DMS153 (cell line): ENCODE measurements at places on chromosomes 4 and X.

GRCh38 chr4:34289489-34289888, 1954.8 kb downstream of the ARAP2 start:
- no peak for DNase-seq

DNA sequence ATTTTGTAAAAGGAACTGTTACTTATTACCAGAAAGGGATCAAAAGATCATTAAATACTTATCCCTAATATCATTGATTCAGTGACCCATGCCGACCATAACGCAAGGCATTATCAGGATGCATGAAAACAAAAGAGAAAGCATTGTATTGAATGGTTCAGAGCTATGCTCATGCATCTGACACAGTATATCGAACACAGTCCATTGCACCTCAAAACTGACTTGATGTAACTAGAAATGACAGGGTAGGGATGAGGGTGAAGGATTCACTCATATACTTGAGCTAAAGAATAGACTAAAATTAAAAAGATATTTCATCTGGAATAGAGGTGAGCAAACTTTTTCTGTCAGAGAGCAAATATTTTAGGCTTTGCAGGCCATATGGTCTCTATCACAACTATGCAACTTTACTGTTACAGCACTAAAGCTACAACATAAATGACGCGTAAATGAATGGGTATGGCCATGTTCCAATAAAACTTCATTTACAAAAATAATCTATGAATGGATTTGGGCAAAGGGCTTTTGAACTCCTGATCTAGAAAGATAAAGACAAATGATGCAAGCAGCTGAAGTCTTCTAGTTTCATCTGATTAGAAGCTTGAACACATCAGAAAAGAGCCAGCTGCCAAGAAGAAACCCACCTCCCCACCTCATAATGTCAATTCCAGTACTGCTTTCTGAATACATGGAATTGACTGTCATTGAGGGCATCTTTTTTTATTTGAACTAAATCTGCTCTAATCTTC, 12.9 kb upstream of the SPP1 start:
- no peak for DNase-seq

DNA sequence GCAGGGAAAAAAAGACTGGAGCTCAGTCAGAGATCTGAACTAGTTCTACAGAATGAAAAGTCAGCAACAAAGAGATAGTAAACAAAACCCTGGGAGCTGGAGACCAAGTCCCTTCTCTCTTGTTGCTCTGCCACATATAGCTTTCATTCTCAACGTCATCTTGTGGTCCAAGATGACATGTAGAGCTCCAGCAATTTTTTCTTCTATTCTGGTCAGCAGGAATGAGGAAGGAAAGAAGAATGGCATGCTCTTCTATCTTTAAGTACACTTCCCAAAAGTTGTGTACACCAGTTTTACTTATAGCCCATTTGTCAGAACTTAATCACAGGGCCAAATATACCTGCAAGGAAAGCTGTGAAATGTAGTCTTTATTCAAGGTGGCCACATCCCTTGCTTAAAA, 45.6 kb downstream of the RAP2C start:
- no peak for DNase-seq

DNA sequence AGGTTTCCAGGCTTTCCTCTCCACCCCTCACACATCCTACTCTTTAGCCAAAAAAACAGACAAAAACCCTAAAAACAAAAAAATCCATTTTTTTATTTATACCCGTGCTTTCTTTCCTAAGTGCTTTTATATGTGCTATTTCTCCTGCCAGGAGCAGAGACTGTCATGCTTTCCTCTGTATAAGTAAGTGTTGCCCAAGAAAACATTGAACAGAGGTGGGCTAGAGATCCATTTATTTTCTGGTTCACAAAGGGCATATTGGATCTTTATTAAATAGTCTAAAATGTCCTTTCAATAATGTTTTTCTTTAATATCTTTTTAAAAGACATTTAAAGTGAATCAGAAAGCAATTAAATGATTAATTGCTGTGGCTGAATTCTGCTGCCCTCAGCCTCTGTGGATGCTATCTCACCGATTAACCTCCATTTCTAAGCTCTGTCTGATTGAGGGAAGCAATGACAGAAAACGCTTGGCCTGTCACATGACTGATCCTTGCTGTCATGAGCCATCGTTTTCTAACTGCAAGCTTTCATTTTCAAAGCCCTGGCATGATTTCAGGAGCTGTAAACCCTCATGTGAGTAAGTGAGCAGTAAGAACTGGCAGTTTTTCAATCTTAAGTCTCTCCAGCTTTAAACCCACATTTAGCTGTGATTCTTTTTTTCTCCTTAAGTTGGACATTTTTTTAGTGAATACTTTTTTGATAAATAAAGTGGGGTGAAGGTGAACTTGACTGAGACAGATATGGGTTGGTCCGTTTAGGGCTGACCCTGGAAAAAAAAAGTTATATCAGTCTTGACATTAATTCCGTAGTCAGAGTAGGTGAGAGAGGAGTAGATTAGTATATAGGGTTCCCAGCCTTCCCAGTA, 180.7 kb upstream of the PGRMC2 start:
- peak; percentile 5 for DNase-seq

DNA sequence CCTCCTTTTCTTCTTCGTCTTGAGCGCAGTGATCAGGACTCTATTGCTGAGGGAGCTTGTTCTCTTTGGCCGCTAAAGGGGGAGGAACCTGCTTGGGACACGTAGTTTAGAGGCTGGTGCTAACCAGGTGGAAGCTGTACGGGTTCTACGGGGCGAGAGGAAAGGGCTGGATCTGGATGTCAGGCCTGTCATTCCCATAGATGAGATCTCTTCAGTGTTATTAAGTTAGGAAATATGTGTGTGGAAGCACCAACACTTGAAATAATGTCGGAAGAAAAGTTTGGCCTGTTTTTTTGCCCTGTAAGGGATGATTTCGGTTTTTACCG, 643 bp downstream of the SRP72 start:
- peak; percentile 13 for DNase-seq

DNA sequence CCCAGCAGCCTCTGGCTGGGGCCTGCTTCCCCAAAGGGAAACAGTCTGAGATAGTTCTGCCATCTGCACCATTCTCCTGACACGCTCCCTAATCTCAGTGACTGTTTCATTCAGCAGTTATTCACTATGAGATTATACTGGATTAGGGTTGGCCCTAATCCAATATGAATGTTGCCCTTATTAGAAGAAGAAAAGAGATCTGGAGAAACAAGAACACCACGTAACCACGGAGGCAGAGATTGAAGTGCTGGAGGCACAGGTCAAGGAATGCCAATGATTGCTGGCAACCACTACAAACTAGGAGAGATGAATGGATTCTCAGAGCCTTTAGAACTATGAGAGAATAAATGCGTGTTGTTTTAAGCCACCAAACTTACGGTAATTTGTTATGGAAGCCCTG, 7.4 kb downstream of the ACOX3 start:
- no peak for DNase-seq

- DNase-seq = no peak
These were observed 38.1 kb upstream of the NYX start for GRCh38 chrX:41409006-41409405.

GRCh38 chrX:39605183-39605582, 492.6 kb downstream of the BCOR start:
- no peak for DNase-seq

DNA sequence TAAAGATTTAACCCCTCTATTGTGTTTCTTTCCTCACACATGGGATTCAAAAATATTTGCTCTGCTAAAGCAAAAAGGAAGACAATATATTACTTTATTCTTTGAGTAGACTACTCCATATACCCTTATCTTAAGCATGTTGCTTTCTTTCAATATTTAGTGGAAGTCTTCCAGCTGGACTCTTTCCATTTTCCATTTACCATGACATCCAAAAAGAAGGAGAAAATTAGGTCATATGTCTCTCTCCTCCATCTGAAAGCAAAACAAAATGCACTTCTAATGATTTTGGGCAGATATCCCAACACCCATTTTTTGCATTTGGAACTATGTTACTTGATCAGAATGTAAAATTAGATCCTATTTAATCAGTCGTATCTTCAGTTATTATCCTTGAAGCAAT, 1336.5 kb downstream of the PCDH19 start:
- no peak for DNase-seq

GRCh38 chr4:114927881-114928280, 185.5 kb downstream of the NDST4 start:
- DNase-seq = no peak

DNA sequence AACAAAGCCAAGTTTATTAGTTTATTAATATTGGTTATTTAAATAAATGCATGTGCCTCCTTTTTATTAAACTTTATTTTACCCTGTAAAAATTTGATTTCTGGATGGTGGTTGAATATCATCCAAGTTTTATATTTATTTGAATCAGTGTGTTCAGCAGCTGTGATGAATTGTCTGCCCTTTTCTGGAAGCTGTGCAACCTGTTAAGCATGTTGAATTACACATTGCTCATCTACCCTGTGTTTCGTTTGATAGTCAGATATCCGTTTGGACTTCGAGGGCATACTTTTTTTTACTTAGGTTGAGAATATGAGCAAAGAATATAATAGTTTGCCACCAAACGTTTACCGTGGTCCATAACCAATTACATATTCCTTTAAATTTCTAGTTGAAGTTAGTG, 95.8 kb upstream of the TENM3 start:
- DNase-seq = no peak

- peak; percentile 30 for DNase-seq
These were observed 178.0 kb downstream of the GASK1B start for GRCh38 chr4:157994863-157995262.

- no peak for DNase-seq
These were observed 37.8 kb downstream of the NAP1L5 start for GRCh38 chr4:88659890-88660208.

DNA sequence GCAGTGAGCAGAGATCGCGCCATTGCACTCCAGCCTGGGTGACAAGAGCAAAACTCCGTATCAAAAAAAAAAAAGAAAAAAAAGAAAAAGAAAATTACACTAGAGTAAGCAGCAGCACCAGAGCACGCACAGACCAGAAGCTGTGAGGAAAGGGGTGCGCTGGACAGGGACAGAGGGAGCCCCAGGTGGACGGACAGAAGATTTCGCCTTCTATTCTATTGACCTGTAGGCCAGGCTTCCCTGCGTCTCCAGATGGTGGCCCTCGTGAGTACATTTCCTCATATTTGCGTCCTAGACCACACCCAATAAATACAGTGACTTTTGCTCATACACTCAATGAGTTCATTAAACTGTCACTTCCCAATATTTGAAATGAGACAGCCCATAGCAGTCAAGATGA, 19.1 kb downstream of the MTNR1A start:
- no peak for DNase-seq

DNA sequence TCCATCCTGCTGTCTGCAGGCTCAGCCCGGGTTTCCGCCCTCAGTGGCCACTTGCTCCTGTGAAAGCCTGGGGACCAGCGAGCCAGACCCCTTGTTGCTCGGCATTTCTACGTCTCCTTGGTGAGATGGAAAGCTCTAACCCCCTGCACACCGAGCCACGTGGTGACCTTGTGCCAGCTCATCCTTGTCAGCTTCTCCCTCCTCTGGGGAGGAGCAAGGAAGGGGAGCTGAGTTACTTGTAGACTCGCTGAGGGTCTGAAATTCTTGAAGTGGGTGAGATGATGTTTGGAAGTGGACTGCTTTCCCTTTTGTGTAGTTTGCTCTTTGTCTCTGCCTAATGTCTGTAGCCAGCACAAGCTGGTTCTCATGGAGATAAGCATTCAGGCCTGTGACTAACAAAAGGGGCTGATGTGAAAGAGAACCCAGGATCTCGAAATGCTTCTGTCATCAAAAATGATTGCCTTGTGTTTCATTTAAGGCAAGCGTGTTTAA, 29.3 kb downstream of the RGS12 start:
- DNase-seq = no peak

GRCh38 chr4:85826060-85826678, 351.2 kb downstream of the ARHGAP24 start:
- peak; percentile 16 for DNase-seq

GRCh38 chr4:150310159-150310895, 232.1 kb downstream of the DCLK2 start:
- DNase-seq = no peak

GRCh38 chr4:127210893-127211649, 421.7 kb upstream of the INTU start:
- no peak for DNase-seq

GRCh38 chr4:147765121-147765529, 33.2 kb downstream of the ARHGAP10 start:
- no peak for DNase-seq

- DNase-seq = no peak
These were observed 210.9 kb upstream of the FAM47A start for GRCh38 chrX:34343001-34343400.

DNA sequence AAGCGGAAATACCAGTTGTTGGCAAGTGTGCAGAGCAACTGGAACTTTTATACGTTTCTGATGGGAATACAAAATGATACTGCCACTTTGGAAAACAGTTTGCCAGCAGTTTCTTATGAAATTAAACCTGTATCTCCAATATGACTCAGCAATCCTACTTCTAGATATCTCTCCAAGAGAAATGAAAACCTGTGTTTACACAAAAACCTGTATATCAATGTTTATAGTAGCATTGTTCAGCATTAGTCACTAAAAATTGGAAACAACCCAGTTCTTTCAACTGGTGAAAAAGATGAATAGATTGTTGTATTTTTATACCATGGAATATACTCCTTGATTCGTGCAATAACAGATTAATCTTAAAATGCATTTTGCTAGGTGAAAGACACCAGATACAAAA, 26.8 kb downstream of the ATP7A start:
- DNase-seq = no peak

- DNase-seq = no peak
These were observed 118.1 kb downstream of the ENPP6 start for GRCh38 chr4:184099535-184099966.

DNA sequence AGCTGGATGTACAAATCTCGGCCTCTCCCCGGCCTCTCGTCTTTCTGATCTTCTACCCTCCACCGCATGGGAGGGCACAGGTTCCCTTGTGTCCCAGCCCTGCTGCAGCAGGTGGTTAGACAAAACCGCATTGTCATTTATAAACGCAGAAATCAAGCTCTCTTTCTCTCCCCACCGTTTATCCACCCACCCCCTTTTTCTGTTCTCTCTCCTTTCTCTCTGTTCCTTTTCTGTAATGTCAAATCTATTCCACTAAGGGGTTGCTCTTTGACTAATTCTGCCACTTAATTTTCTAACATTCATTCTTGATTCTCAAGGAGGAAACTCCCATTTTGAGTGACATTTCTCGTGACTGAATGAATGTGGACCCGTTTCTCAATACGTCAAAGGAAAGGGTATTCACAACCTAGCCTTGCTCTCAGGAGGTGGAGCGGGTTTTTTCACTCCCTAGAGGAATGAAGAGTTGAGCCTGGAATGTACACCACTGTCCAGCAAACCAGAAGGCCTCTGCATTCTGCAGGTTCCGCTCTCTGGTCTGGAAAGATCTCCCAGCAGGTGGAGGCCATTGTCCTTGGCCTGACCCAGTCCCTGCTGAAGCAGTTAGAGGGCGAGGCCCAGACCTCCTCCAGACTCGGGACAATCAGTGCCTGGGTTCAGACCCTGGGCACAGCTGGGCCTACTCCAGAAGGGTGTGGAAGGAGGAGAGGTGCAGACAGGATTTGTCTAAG, 70.9 kb upstream of the ENPP6 start:
- DNase-seq = peak; percentile 13

DNA sequence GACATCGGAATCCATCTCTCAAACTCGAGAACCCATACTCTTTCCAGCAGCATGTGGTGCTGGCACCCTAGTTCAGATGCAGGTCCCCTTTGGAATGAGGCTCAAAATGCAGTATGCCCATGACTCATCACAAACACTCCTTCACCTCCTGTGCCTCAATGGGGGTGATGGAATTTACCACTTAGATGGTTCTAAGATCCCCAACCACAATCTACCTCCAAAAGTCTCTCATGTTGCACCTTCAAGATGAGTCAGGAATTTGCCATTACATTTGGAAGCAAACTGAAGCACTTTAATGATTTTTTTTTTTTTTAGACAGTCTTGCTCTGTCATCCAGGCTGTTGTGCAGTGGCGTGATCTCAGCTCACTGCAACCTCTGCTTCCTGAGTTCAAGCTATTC, 8.5 kb upstream of the MID1 start:
- DNase-seq = no peak
